ENCODE measurements at places on chromosomes 1 and 21. TPM values are rescaled to one million over a fixed set of nuclear protein-coding genes. Genes with fewer than 3 reads are reported as not detected.

The NRDC gene
- total RNA-seq = 158 TPM

The FCRLA gene
- not detected for total RNA-seq

The CYP2J2 gene
- 1.3 TPM for total RNA-seq

The RPL22 gene
- total RNA-seq = 516 TPM

The RGS2 gene
- 12.3 TPM for total RNA-seq

The WDTC1 gene
- 26.5 TPM for total RNA-seq

The CDA gene
- not detected for total RNA-seq

The TCHHL1 gene
- not detected for total RNA-seq

The CYP4A11 gene
- total RNA-seq = not detected

The NTNG1 gene
- 1.3 TPM for total RNA-seq

The USP24 gene
- total RNA-seq = 50.3 TPM

The LMX1A gene
- not detected for total RNA-seq

The CD1B gene
- not detected for total RNA-seq

The KCNN3 gene
- total RNA-seq = 0.84 TPM

The RXRG gene
- 6.8 TPM for total RNA-seq

The AVPR1B gene
- total RNA-seq = not detected

The AADACL3 gene
- not detected for total RNA-seq

The FCER1A gene
- total RNA-seq = not detected

The NBPF6 gene
- not detected for total RNA-seq

The LRRC8C gene
- total RNA-seq = 4.5 TPM

The LYSMD1 gene
- 11.2 TPM for total RNA-seq

The BRINP3 gene
- total RNA-seq = 0.45 TPM

The HES3 gene
- 25.2 TPM for total RNA-seq

The TMEM200B gene
- 3.8 TPM for total RNA-seq

The CFHR1 gene
- total RNA-seq = 0.56 TPM

The FALEC gene
- 1.2 TPM for total RNA-seq

The KIRREL1 gene
- 64.9 TPM for total RNA-seq

Data from neural crest cell (in vitro differentiated cells).